ENCODE measurements at places on chromosomes 11 and 22.

GRCh38 chr22:35971456-35972119, 57.0 kb downstream of the RBFOX2 start:
- DNase-seq: peak; percentile 12

DNA sequence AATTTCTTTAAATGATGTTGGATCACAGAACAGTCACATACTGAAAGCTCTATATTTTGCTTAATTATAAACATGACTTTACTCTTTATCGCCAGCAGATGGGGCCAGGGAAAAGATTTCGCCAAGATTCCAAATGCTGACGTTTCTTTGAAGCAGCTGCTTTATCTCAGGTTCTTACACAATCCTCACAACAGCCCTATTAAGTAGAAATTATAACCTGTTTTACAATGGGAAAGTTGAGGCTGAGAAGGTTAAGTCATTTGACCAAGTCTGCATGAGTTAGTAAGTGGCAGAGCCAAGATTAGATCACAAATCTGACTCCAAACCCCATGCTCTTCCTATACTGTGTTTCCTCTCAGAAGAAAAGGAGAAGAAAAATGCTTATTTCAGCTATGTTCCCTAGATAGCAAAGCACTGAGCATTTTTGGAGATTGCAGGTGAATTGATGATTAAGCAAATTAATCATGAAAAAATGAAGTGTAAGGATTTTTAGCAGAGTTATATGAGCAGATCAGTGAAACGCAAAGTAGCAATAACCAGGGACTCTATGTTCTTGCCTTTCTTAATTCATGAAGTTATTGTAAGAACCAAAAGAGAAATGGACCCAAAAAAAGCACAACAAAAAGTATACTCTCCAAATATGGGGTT, 79.0 kb downstream of the AASDHPPT start:
- peak; percentile 17 for DNase-seq

- no peak for DNase-seq
Observed at GRCh38 chr11:19301361-19301760, 60.6 kb upstream of the E2F8 start.

- no peak for DNase-seq
Observed at GRCh38 chr22:45139693-45140092, 24.0 kb upstream of the NUP50 start.

- no peak for DNase-seq
Observed at GRCh38 chr22:49080631-49081030, 747.0 kb downstream of the BRD1 start.

All from HuH-7 (cell line).